Motor neuron (in vitro differentiated cells): ENCODE measurements at places on chromosomes 16 and 17. TPM values are rescaled to one million over a fixed set of nuclear protein-coding genes. Genes with fewer than 3 reads are reported as not detected.

DNA sequence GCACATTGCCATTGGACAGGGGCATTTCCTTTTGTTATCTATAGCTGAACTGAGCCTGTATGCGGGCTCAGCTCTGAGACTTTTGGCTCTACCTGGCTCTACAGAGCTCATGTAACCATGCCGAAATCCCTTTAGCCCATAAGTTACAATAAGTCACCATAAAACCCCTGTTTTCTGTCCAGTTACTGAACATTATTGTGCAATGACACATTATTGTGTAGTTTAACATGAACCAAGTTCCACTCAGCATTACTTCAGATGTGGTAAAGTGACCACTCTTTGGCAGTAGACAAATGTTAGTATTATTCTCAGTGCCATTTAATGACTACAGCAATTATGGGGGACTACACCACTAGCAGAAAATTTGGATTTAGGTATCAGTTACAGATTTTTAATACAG is 65.4 kb upstream of the RASL10B start:
- no peak for ATAC-seq

DNA sequence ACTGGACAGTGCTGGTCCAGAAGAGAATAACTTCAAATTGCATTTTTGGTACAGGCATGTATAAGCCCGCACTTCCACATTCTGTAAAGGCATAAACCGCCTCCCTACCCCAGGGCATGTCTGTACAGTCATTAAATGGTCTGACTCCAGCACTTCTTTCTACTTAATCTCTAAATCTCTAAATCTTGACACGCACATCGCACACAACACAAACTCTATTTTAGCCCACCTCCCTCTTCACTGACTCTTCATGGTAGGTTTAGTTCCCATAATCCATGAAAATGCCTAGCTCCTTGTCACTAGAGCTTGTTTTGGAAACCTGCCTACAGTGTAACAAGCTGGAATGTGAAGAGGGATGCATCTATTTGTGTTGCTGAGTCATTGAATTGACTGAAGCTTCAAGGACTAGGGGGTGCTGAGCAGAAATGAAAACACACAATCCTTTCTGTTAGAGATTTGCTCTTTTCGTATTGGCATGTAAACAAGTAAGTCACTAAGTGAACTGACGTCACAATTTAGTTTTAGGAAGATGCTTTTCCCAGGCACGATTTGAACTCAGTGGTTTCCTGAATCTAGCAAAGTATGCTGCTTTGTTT is 1.6 kb upstream of the DUSP14 start:
- peak; percentile 7 for ATAC-seq

GRCh38 chr17:70613681-70614080 is 444.3 kb downstream of the KCNJ2 start:
- no peak for ATAC-seq

DNA sequence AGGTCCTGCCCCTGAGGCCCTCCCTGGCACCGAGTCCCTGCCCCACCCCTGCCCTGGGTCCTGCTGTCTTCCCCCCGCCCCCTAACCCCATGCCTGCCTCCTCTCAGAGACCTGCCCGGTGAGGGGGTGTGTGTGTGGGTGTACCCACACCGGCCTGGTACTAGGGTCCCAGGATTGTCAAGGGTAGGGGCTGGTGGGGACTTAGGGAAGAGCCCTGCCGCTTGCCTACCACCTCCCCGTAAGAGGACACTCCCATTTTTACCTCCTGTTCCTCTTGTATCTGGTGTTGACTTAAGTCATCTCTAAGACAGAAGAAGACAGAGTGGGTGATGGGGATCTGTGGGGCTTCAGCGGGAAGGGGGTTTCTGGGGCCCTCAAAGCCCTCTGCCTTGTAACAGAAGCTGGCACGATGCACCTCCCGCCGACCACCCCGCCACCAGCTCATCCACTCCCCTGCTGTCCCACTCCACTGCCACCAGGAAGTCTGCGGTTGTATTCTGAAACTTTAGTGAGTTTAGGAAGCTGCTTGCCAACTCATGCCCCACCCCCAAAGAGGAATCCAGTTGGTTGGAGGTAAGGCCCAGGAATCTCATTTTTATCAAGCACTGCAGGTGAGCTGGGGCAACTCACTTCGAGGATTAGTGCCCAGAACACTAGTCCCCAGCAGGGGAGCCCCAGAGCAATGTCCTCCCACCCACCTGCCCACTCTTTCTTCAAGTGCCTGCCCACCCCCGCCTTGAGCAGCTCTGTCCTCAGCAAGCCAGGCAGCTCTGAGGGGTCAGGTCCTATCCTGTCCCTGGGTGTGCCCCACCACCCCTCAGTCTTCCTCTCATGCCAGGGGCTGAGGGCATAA is 5.6 kb downstream of the SPATA32 start:
- no peak for ATAC-seq

DNA sequence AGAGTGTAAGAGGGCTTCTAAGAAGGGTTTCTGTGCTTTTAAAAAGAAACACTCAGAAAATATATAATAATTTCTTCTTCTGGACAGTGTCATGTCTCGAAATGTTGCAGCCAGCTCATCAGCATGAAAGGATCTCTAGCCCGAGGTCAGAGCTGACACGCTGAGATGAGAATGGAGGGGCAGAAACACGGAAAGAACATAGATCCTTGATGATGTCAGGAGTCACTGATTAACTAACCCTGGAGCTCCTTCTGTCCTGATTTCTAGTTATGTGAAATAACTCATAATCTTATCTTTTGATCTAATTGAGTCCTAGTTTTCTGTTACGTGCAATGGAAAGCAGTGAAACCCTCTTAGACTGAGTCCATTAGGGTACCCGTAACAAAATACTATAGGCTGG is 10.3 kb upstream of the TOX3 start:
- ATAC-seq: no peak

GRCh38 chr16:85306071-85306792 is 194.0 kb upstream of the CIBAR2 start:
- ATAC-seq: no peak

- ATAC-seq: no peak
Measured at GRCh38 chr16:11056993-11057649, 112.8 kb downstream of the CLEC16A start.

- peak; percentile 7 for ATAC-seq
Measured at GRCh38 chr16:70478912-70479341, 24.5 kb downstream of the FCSK start.

DNA sequence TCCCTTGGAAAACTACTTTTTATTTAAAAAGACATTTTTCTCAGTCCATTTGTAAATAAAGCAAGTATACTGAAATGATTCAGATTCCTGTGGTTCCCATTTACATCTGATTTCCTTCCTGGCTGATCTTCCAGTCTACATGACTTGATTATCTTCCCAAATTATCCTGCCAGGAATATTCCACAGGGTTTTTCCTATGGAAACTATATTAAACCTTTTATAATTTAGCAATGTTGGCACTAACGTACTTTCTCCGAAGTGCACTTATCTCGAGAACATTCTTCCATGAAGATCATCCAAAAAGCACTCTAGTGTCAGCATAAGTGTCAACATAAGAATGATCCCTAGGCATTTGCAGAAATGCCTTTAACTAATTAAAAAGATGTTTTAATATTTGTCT is 347.7 kb upstream of the KIF2B start:
- no peak for ATAC-seq

- ATAC-seq: peak; percentile 19
Measured at GRCh38 chr17:61155590-61156237, 243.9 kb upstream of the TBX2 start.

GRCh38 chr16:75420987-75421819 is 12.1 kb downstream of the CFDP1 start:
- ATAC-seq: peak; percentile 99

- ATAC-seq: no peak
Measured at GRCh38 chr17:13727441-13728171, 125.9 kb upstream of the HS3ST3A1 start.

GRCh38 chr17:732902-733720 is 715 bp downstream of the TLCD3A start:
- ATAC-seq: peak; percentile 70

The ITGAD gene
- 0.35 and 0.53 TPM in 2 replicates for total RNA-seq

The NEUROD2 gene
- total RNA-seq: 0.09 and 1.2 TPM in 2 replicates
